ENCODE measurements at places on chromosomes 7 and 10.

DNA sequence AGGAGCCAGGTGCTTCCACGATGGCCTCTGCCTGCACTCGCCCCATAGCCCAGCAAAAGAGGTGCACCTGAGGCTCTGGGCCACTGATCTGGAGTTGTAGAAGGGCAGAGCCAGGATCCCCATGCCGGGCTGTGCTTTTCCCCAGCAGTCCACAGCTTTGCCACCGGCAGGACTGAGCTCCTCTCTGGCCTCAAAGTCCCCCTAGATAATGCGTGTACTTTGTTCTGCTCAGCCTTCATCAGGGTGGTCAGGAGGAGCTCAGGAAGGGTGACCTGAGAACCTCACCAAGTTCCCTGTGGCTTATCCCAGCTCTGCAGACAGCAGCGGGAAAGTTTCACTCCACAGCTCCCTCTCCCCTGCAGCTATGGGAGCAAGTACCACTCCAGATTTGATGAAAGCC is 27.9 kb upstream of the UNC5B start:
- DNase-seq, result no peak

DNA sequence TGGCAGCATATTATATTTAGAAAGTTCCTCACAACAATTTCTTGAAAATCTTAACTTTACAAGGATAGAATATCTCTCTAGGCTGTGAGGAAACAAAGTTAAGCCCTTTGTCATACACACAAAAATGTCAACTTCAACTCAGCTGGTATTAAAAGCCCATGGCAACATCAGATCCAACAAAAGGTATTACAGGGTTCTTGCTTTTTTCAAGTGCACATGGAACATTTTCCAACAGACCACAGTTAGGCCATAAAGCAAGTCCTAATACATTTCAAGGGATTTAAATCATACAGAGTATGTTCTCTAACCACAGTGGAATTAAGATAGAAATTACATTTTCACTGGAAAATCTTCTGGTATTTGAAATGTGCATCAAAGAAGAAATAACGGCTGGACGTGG is 71.9 kb upstream of the OIT3 start:
- DNase-seq, result no peak

DNA sequence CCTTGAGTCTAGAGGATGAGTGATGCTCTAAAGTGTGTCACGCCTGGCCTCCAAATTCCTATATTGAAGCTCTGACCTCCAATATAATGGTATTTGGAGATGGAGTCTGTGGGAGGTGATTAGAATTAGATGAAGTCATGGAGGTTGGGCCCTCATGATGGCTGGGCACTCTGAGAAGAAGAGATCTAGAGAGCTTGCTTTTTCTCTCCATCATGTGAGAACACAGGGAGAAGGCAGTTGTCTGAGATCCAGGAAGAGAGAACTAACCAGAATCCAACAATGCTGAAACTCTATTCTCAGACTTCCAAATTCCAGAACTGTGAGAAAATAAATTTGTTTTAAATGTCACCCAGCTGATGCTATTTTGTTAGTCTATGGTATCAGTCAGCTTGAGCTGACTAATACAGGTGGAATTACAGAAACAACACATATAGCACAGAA is 15.1 kb downstream of the RNF216 start:
- DNase-seq, result no peak

DNA sequence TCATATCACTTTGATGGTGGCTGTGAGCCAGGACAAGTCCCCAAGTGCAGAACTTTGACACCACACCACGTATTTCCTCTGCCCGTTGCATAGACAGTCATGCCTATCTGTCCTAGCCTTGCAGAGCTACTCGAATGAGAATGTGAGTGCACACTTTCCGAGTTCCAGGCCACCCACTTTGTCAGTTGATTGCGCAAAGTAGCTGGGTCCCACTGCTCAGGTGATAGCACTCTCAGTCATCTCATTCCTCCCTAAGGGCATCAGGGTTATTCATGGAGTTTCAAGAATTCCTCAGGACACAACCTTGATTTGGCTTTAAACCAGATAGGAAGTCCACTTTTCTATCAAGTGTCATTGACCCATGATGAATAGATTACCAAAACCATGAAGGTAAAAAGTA is 19.3 kb downstream of the LSM5 start:
- no peak for DNase-seq

GRCh38 chr10:128865436-128866195 is 601.4 kb upstream of the MGMT start:
- DNase-seq, result no peak

DNA sequence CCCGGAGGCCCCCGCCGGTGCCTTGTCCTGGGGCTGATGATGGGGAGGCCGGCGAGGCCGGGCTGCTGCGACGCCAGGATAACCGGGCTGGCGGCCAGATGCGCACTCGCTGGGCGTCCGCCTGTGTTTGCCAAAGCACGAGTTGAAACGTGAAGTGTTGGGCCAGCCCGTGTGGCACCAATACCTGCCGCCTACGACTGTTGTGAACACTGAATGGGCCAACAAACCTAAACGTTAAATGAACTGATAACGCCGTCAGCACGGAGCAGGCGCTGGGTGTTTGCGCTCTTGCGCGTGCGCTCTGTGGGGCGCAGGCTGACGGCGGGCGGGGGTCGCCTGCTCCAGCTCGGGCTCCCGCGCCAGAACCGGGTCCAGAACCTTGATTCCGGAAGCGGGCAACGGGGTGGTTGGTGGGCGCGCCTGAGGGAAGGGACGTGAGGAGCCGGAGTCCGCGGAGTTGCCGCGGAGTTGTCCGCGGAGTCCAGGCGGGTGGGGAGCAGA is 658 bp downstream of the CYP2E1 start:
- no peak for DNase-seq

- no peak for DNase-seq
These were observed 57.5 kb downstream of the EXOC4 start for GRCh38 chr7:133310232-133310862.

DNA sequence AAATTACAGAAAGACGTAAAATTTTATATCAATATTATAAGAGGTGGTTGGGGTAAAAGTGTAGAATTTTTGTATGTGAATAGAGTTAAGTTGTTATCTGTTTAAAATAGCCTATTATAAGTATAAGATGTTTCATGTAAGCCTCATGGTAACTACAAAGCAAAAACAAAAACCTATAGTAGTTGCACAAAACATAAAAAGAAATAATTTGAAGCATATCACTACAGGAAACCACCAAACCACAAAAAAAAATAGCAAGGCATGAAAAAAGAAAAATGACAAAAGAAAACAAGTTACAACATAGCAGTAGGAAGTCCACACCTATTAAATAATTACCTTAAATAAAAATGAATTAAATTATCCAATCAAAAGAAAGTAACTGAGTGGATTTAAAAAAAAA is 12.4 kb upstream of the GSTK1 start:
- no peak for DNase-seq

DNA sequence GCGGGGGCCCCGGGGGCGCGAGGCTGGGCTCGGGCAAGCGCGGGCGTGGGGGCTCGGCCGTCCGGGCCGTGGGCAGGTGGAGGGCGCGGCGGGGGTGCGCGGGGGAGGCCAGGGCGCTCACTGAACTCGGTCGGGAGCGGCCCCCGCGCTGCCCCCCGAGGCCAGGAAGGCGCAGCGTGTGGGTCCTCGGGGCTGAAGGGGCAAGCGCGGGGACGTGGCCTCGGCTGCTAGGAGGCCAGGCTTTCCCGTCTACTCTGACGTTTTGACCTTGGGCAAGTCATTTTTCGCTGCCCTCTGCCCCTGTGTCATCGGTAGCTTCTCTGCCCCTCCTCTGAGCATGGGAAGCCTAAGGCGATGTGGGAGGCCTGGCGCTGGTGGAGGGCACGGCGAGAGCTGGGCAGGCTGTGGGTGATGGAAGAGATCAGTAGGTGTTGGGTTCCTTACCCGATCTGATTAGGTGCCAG is 441 bp downstream of the FBH1 start:
- no peak for DNase-seq

GRCh38 chr7:37541810-37542443 is 93.3 kb upstream of the ELMO1 start:
- DNase-seq, result no peak

DNA sequence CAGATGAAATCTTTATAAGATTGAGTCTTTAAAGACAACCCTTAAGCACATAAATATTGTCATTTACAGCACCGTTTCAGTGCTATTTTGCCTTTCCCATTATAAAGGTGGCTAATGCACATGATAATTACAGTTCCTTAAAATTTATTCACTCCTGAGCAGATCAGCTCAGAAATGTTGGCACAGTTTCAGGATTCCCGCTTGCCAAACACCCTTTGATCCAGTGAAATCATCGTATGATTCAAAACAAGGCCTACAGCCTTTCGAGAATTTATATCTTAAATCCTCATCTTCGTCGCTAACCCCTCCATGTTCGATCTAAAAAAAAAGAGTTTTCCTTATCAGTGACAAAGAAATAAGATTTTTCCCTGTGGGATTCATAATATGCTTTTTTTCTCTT is 14.1 kb upstream of the SOSTDC1 start:
- no peak for DNase-seq

GRCh38 chr10:86646933-86647332 is 7.4 kb upstream of the OPN4 start:
- no peak for DNase-seq

- no peak for DNase-seq
These were observed 183.6 kb downstream of the PFKFB3 start for GRCh38 chr10:6386346-6386745.

DNA sequence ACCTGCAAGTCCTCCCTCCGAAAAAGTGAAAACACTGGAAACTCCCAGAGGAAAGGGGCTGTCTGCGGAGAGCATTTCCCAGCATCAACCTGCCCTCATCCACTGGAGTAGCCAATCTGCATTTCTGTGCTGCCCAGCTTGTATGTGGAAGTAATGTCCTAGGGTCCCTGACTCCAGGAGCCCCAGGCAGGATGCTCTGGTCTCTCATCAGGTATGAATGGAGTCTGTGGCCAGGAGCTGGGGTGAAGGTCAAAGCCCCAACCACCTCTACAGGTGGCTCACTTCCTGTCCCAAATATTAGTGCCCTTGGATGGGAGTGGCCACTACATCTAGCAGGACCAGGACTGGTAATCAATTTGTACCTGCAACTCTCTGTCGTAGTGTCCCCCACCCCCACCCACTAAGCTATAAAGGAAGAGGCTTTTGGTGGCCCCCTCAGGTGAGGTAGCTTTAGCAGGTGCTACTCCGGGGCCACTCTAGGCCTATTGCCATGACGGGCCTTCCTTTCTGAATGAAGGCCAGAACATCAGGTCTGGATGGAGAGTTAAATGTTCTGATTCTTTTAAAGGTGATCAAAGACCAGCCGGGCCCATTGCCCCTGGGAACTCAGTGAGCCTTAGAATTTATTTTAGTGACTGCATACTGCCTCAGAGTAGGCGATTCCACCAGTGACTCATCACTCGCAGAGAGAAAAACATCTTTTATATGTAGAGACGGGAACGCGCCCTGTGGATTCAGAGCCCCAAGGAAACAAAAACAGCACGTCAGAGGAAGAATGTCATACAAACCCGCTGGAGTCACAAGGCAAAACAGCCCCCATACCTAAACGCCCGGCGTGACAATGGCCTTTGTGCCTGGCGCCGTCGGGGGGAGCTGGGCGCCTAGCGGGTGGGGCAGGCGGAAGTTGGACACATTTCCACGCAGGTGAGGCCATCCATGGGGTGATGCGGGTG is 13.0 kb downstream of the EN2 start:
- no peak for DNase-seq

- peak; percentile 19 for DNase-seq
These were observed 3.0 kb upstream of the BTBD16 start for GRCh38 chr10:122267849-122268737.

GRCh38 chr10:69474742-69475432 is 23.6 kb downstream of the TSPAN15 start:
- DNase-seq, result no peak

DNA sequence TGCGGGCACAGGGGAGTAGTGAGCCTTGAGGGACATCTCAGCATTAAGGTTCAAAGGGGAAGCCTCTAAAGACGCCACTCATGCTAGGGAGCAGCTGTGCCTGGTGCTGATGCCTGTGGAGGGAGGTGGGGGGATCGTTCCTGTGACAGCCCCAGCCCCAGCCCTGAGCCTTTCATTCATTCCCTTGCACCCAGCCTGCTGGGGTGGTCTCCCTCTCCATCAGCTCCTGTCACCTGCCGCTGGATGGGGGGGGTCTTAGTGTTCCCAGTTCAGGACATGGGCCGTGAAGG is 11.6 kb downstream of the ZNF316 start:
- no peak for DNase-seq

DNA sequence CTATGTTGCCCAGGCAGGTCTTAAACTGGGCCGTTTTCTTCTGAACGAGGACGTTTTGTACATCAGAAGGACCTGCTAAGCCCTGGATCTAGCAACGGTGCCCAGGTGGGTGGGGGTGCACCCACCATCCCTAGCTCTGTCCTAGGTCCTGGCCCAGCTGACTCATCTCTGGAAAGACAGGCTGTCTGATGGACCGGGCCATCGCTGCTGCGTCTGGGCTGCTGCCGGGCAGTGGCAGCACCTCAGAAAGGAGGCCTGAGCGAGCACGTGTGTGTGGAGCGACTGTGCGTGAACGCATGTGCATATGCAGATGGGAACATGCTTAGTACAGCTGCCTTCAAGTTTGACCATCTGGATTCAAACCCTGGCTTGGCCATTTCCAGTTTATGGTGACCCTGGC is 7.3 kb upstream of the ELFN1 start:
- DNase-seq, result no peak

GRCh38 chr7:4634166-4634565 is 47.9 kb upstream of the FOXK1 start:
- DNase-seq, result no peak

- DNase-seq, result no peak
These were observed 30.2 kb downstream of the KLHL7 start for GRCh38 chr7:23135755-23136154.

DNA sequence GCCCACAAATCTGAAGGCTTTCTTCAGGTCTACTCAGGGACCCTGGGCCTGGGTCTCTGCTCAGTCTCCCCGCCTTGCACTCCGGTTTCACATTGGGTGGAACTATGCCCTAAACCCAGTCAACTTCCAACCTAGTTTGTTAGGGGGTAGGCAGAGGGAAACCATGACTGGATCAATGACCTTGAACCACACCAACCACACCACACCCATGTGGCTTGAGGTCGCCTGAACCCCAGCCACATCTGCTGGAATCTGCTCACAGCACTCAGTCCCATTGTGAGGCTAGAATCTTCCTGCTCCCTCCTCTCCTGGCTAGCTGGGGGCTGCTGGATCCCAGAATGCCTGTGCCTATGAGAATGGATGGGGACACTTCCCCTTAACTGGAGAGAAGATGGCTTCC is 17.9 kb downstream of the RFC2 start:
- DNase-seq, result no peak

GRCh38 chr10:86411281-86411841 is 44.8 kb upstream of the GRID1 start:
- DNase-seq, result no peak

DNA sequence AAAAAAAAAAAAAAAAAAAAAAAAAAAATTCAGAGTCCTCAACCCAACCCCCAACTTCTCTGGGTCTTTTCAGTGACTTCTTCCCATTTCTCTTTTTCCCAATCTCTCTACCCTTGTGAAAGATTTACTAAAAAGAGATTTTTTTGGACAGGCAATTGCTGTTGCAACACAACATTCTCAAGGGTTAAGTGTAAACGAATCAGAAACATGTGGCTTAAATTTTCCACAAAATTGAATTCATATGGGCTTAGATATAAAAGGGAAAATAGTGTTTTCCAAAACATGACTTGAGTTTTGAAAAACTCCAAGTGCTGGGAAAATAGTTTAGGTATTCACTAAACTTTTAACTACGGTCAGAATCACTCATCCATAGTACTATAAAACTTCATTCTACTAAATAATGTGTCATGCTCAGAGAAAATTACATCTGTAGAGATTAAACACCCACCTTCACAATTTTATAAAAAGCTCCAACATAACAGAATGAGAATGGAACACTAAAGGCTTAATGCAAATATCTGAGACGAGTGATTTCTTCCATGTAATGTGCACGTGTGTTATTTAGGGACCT is 643.1 kb downstream of the PARD3 start:
- no peak for DNase-seq
